Neural progenitor cell (in vitro differentiated cells): ENCODE measurements at places on chromosomes 4 and X. TPM values are rescaled to one million over a fixed set of nuclear protein-coding genes. Genes with fewer than 3 reads are reported as not detected.
A peak's percentile ranks its signal among the peaks of the same experiment; 100 is the strongest.

DNA sequence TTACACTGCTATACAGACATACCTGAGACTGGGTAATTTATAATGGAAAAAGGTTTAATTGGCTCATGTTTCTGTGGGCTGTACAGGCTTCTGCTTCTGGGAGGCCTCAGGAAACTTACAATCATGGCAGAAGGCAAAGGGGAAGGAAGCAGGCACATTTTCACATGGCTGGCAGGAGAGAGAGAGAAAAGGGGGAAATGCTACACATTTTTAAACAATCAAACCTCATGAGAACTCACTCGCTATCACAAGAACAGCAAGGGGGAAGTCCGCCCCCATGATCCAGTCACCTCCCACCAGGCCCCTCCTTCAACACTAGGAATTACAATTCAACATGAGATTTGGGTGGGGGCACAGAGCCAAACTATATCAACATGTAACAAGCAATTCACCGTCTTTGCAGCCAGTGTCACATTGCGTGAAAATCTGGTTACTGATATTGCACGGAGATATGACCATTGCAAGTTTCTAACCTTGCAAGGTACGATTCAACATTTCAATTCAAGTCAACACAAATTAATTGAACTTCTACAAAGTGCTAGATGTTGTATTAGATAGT, 61.7 kb upstream of the RELL1 start:
- no peak for DNase-seq

DNA sequence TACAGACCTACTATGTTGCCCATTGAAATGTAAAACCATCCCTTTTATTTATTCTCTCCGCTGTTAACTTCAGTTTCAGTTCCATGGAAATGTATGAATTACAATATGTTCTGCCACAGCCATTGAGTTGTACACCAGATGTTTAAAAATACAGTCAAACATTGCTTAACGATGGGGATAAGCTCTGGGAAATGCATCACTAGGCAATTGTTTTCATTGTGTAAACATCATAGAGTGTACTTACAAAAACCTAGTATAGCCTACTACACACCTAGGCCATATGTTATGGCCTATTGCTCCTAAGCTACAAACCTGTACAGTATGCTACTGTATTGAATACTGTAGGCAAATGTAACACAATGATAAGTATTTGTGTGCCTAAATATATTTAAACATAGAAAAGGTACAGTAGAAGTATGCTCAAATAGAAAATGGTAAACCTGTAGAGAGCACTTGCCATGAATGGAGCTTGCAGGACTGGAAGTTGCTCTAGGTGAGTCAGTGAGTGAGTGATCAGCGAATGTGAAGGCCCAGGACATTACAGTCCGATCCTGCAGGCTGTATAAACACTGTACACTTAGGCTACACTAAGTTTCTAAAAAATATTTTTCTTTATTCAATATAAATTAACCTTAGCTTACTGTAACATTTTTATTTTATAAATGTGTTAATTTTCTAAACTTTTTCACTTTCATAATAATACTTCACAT, 2.7 kb upstream of the PF4V1 start:
- no peak for DNase-seq

GRCh38 chr4:77581724-77582123, 23.9 kb upstream of the CXCL13 start:
- no peak for DNase-seq

DNA sequence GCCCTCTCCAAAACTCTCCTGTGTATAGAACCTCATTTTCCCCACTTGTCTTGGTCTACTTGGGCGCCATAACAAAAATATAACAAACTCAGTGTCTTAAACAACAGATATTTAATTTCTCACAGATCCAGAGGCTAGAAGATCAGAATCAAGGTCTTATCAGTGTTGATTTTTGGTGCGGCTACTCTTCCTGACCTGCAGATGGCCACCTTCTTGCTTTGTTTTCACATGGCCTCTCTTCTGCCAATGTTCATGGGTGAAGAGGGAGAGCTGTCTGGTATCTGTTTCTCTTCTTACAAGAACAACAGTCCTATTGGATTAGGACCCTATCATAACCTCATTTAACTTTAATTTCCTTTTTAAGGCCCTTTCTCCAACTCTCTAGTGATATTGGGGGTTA, 177.3 kb downstream of the PABPC4L start:
- DNase-seq: peak; percentile 43

GRCh38 chr4:156169011-156169410, 215.3 kb upstream of the CTSO start:
- peak; percentile 70 for DNase-seq

DNA sequence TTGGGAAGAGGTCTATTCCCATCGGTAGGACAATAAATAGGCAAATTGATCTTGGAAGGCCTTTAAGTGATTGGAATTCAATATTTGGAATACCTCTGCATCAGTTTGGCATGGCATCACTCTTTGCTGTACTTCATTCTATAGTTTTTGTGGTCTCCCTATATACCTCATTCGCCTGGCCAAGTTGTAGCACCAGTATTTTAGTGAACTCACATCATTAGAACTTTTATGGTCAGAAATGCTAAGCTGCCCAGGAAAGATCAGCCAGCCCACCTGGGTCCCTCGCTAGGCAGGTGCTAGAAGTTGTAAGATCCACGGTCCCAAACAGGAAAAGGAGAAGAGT, 40.3 kb downstream of the ZCCHC13 start:
- no peak for DNase-seq

DNA sequence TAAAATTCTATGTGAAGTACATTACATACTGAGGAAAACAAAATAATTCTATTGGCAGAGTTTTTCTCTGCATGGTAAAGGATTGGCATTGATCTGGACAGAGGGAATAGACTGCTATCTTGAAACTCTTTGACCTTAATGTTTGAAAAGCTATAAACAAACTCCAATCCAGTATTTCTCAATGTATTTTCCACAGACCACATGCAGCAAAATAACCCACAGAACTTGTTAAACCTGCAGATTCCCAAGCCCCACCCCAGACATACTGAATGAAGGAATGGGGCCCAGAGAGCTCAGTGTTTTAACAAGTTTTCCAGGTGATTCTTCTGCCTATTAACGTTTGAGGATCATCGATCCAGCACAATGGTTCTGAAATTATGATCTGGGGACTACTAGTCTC, 15.7 kb downstream of the RNF128 start:
- DNase-seq: no peak

- no peak for DNase-seq
Measured at GRCh38 chrX:139192386-139192961, 338.1 kb upstream of the F9 start.

GRCh38 chr4:38117591-38117990, 157.4 kb downstream of the PTTG2 start:
- DNase-seq: no peak

- DNase-seq: no peak
Measured at GRCh38 chr4:92618968-92619367, 315.2 kb downstream of the GRID2 start.

DNA sequence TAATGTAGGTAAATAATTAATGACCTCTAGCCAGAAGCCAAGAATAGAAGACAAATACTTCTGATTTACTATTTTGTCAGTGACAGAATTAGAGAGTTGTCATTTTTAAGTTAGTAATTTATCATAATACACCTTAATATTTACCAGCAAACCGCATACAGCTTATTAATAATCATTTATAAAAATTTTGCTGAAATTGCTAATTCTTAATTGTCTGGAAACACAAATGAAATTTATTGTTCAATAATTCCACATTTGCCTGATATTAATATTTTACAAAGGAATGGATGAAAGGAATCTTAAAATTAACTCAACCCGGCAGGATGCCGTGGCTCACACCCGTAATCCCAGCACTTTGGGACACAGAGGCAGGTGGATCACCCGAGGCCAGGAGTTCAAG, 44.7 kb downstream of the PROM1 start:
- no peak for DNase-seq

DNA sequence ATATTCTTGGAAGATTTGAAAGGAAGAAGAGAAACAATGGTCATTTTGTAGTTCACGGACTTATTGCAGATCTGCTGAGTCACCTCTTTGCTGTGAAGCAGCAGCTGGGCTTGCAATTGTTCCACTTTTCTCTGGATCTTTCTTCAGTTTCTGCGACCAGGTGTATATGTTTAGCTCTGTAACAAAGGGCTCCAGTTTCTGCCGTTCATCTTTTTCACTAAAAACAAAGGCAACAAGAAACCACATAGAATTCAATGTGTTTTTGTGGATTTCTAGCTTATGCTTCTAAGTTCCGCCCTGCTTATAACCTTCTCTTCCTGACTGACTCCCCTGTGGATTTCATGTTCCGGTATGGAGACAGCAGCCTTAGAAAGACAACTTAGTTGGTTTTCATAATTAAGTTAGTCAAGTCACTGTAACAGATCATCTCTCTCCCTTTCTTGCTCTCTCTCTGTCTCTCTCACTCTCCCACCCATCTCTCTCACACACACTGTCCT, 121.6 kb upstream of the EPHA5 start:
- DNase-seq: peak; percentile 11

GRCh38 chr4:41678951-41679350, 69.6 kb downstream of the PHOX2B start:
- no peak for DNase-seq

DNA sequence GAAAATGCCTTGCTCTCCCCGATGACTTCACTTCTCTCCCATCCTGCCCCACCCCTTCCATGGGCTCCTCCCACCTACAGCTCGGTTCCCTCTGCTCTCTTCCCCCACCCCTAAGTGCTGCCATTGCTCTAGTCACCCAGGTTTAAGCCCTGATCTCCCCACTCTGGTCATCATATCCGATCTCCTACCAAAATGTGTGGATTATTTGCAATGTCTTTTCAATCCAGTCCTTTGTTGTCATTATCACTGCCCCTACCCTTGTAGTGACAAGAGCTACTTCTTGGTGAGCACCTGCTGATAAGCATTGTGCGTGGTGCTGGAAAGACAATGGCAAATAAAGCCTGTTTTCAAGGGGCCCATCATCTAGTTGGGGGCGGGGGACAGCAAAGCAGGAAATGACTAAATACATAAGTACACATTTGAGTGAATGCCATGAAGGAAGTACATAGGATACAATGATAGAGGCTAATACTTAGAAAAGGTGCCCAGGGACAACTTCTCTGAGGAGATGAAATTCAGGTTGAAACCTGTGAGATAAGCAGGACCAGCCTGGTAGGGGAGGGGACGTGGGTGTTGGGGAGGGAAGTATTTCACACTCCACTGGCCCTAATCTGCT, 63.8 kb downstream of the DLG3 start:
- DNase-seq: peak; percentile 5

DNA sequence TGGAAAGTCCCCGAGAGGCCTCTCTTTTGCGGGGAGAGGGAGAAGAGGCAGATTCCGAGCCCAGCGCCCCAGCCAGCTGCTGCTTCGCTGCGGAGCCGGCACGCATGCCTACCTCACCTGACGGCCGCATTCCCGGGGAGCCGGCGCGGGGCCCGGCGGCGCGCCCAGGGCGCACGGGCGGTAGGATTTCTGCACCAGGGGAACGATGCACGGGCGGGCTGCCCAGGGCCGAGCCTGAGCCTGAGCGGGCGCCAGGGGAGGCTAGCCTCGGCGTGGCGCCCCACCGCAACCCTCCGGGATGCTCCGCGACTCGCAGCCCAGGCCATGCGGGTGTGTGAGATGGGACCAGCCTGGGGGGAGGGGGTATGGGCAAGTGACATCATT, 81.3 kb upstream of the SCML1 start:
- DNase-seq: peak; percentile 36

DNA sequence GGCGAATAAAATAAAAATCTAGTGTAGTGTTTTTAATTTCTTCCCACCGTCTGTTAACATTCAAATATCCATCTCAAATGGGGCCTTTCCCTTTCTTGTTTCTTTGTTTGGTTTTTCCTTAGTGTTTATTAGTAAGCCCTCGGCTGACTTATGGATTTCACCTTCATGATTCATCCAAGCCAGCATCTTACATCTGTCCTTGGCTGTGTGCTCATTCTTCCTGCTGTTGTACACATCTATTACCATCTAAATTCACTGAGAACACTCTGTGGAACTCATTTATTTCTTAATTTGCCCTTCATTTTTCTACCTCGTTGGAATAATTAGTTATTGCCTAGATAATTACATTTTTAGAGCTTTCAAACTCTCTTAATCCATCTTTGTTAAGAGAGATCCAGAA, 84.9 kb downstream of the SPCS3 start:
- DNase-seq: no peak

GRCh38 chrX:124594017-124594651, 247.8 kb downstream of the SH2D1A start:
- DNase-seq: no peak

GRCh38 chrX:49172280-49172780, 632 bp downstream of the PLP2 start:
- DNase-seq: no peak

DNA sequence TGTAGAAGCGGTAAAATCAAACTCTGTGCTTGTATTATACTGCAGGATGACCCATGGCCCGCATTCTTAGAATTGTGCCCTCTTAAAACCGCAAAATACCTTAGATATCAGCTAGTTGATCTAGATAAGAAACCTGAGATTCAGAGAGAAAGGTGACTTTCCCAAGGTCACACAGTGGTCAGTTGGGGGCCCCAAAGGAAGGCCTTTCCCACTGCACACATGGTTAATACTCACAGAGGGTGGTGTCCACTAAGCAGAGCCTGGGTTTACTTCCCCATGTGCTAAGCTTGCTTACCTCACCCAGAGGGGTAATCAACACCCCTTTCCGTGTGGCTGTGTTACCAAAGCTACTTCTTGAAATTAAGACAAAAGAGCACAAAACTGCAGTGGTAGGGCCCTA, 66.3 kb downstream of the RBM47 start:
- DNase-seq: no peak

DNA sequence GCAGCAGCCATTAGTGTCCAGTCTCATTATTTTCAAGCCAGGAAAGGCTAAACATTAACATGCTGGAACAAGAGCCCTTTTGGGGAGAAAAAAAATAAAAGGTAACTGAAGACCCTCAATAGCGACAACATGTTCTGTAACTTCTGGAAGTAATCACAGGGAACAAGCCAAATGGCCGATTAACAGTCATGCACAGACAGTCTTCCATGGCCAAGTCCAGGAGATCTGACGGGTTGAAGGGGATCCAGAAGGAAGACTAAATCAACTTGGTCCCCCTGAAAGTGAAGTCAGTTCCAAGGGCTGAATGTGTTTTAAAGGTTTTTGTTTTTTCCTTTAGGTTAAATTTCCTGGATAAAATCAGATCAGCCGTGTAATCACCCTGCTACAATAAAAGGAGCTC, 52.5 kb downstream of the LNX1 start:
- DNase-seq: no peak

- no peak for DNase-seq
Measured at GRCh38 chr4:16045687-16046086, 38.1 kb downstream of the PROM1 start.

The ETDB gene
- not detected in 2 replicates for total RNA-seq

The MAGEA3 gene
- total RNA-seq: not detected in 2 replicates

The NIPAL1 gene
- 0.84 and 1.2 TPM in 2 replicates for total RNA-seq

The MAGEB4 gene
- not detected in 2 replicates for total RNA-seq

The MAGEC2 gene
- total RNA-seq: not detected in 2 replicates

The TSPYL2 gene
- 35.5 and 37.1 TPM in 2 replicates for total RNA-seq

The SPANXA2 gene
- total RNA-seq: not detected in 2 replicates

The NAP1L3 gene
- total RNA-seq: 57.9 and 88.5 TPM in 2 replicates
